Non-pigmented ciliary epithelial cell (primary cell): ENCODE measurements at places on chromosomes 2 and 18.
A peak's percentile ranks its signal among the peaks of the same experiment; 100 is the strongest.

DNA sequence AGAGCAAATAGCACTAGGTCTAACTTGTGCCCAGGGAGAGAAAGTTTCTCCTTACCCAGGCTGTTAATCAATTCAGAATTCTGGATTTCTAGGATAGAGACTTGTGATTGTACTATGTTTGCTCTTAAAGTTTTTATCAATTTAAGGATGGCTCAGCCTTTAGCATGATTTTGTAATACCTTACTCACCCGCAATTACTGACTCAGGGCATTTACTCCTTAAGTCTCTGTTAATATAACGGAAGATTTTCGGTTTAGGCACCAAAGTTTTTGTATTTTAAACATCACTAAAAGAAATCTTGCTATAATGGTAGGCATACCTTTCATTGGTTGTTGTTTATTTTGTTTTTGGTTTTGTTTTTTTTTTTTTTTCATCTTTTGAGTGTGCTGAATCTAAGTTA, 358.2 kb downstream of the RBM43 start:
- DNase-seq: no peak

- no peak for DNase-seq
Observed at GRCh38 chr2:134307334-134307733, 53.5 kb downstream of the MGAT5 start.

DNA sequence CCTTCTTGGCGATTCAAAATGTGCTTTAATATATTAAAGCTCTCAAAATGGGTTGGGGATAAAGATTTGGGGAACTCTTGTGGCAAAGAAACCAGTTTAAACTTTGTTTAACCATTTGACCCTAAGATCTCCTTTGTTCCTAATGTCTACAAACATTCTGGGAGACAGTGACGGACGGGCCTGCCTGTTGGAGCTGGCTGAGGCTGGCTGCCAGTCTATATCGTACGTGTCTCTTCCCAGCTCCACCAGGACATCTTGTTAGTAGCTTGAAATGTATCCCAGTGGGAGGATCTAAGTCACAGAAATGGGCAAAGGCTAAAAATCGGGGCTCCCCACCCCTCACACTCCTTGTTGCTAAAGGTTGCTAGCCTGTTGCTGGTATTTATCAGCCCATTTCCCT, 30.7 kb downstream of the ZNF532 start:
- DNase-seq: no peak

DNA sequence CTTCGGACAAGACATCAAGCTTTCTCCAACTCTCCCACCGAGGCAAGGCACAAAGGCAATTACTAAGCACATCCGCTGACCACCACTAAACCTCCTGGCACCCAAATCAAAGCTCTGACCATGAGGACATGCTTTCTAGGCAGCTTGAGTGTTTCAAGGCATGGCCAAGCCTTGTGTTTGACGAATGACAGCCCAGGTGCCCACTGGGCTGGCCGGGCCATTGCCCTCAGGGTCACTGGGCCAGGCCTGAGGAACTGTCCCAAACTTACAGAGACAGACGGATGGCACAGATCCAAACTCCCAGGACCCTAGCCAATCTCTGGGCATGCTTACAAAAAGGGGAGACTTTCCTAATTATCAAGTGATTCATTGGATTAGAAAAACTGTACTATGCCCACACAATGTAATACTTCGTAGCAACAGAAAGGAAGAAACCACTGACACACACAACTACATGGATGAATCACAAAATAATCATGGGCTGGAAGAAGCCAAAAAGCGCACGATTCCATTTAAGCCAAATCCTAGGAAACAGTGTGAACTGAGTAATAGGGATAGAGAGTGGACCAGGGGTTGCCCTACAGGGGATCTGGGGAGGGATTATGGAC, 20.2 kb downstream of the CRACDL start:
- DNase-seq: no peak

DNA sequence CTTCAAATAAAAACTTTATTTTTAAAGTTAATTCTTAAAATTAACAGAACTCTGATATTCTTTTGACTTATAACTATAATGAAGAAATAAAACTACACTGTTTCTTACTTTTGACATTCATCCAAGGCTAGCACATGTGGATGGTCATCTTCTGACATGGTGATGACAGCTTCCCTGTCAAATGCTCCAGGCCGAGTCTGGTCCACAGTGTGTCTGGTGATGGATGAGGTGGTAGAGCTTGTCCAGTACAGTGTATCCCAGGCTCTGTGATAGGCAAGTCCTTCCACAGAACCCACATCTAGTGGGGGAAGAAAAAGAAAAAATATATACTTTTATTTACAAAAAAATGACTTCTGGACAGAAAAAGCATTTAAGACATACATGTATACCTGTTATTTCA, 1529.5 kb downstream of the LRP1B start:
- DNase-seq: no peak

DNA sequence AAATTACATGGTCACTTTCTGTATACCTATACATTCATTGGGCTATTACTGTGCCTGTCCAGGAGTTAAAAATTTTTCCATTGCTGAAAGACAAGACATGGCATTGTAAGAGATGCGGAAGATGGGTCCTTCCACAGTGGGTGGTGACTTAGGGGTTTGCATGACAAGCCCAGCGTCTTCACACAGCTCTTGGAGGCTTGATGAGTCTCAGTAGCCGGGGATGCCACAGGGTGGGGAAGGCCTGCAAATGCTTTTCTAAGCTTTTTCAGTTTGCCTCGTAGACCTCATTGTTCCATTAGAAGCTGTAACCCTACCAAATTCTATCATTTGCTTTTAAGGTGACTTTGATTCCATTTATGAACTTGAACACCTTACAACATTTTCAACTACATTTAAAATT, 18.1 kb upstream of the MAPRE3 start:
- DNase-seq: no peak

GRCh38 chr2:116442418-116442817, 1372.1 kb upstream of the DDX18 start:
- DNase-seq: no peak

DNA sequence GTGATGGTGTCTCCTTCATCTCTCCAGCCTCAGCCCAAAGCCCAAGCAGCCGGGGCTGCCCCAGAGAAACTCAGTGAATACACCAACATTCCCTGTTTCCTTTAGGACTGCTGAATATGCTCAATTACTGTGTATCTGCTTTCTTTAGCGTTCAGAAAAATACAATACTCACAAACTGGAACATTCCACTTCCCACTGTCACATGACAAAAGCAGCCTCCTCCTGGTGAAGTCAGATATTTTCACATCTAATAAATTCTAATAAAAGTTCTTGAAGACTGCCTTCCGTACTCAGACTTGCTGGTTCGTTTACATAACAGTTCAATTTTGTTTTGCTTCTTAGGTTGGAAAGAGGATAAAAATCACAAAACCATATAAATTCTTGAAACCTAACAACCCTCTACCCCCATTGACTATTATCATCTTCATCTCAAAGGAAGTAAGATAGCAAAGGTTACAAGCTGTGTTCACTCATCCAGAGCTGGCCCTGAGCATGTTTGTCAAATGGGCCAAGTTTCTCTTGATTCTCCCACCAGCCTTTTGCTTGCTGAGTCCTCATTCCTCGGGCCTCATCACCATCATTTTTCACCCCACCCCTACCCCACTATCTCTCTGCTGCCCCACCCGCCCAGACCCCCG, 190.8 kb upstream of the HNRNPA3 start:
- DNase-seq: no peak

DNA sequence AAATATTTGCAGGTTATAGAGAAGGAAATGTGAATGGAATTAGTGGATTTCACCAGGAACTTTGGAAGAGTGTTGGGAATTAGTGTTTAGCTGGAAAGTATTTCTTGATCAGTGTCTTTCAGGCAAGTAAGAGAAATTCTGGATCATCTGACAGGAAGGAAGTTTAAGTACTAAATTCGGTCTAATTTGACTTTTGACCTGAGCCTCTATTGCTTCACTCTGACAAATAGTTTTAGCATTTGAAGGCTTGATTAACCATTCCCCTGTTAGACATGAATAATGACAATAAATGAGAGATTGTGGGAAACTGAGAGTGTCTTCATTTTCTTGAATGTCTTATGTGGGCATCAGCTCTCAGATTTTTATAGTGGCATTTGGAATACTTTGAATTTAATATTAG, 16.0 kb downstream of the CCNT2 start:
- DNase-seq: no peak

GRCh38 chr18:59386909-59387686, 28.0 kb upstream of the LMAN1 start:
- no peak for DNase-seq

- no peak for DNase-seq
Observed at GRCh38 chr2:212966884-212967283, 184.5 kb downstream of the IKZF2 start.

GRCh38 chr18:1350931-1351450, 446.3 kb downstream of the ADCYAP1 start:
- DNase-seq: no peak

DNA sequence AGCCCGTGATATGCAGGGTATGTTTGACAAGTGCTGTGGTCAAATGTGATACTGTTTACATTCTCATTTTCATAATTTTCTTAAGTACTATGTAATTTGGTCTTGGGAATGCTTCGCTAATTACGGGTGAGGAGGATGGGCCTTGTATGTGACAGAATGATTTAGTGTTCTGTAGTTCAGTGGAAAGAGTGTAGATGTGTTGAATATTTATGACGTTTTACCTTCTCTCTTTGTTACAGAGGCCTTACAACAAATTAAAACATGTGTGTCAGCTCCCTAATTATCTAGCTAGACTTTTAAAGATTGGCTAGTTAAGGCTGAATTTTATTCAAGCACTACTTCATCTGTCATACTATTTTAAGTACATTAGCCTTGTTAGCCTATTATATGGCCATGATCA, 10.6 kb upstream of the CHRNA1 start:
- DNase-seq: no peak

DNA sequence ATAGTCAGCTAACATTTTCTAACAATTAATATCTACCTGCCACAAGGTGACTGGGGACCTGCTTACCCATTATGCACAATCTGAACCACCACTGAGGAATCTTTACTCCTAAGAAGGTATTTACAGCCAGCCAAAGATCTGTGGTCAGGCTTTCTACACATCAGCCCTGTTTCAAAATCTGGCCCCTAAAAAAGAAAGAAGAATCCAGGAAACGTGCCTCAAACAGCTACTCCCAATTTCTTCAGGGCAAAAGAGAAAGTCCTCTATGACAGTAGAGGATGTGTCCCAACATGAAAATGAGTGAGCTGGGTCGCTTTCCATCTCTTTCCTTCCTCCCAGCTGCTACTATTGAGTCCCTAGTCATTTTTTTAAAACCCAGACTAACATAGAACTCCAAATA, 79.5 kb downstream of the EPB41L3 start:
- DNase-seq: no peak

- DNase-seq: no peak
Observed at GRCh38 chr2:220847006-220847405, 725.1 kb downstream of the EPHA4 start.

GRCh38 chr18:49015886-49016647, 65.3 kb upstream of the SMAD7 start:
- no peak for DNase-seq

DNA sequence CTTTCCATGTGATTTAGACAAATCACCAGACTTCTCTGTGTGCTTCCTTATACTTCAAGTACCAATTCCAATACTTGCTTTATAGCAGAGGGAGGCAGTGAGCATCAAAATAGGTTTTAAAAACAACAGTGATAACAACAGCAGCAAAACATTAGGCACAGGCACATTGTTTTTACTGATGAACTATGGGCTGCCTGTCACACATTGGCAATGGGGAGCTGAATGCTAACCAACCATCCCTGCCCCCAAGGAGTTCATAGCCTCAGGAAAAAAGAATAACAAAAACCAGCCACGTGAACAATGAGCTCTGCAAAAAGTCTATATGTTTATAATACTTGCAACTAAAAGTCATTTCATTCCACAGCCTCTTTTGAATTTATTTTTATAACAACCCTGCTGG, 287.9 kb upstream of the TRIB2 start:
- no peak for DNase-seq

- no peak for DNase-seq
Observed at GRCh38 chr18:2939317-2939716, 73.6 kb downstream of the LPIN2 start.

GRCh38 chr2:237336131-237336530, 77.8 kb downstream of the COL6A3 start:
- no peak for DNase-seq

DNA sequence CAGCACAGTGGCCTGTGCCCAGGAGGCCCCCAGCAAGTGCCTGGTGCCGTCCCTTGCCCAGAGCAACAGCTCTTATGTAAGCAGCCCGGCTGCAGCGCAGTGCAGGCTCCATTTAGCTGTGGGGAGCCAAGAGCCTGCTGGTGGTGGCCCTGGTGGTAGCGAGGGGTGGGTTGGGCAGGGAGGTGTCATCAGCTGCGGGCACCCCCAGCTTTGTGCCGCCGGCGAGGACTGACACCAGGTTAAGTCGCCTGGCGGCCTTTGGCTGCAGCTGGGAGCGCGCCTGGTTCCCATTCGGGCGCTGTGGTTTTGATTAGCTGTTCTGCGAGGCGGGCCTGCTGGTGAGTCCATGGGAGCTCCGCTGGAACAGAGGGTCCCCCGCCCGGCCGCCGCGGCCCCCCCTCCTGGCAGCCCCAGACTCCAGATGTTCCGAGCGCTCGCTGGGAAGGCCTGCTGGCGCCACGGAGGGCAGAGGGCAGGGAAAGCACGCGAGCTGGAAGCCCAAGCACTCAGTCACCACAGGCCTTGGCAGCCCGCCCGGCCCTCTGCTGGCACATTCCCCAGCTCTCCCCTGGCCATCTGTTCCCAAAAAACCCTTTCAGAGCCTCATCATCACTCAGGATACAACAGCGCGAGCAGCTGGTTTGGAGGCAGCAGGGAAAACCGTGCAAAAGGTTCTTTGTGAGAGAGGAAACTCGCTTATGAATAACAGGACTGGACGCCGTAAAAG, 18.4 kb downstream of the ATOH8 start:
- peak; percentile 97 for DNase-seq

GRCh38 chr2:180322781-180323180, 315.7 kb upstream of the CWC22 start:
- peak; percentile 3 for DNase-seq

DNA sequence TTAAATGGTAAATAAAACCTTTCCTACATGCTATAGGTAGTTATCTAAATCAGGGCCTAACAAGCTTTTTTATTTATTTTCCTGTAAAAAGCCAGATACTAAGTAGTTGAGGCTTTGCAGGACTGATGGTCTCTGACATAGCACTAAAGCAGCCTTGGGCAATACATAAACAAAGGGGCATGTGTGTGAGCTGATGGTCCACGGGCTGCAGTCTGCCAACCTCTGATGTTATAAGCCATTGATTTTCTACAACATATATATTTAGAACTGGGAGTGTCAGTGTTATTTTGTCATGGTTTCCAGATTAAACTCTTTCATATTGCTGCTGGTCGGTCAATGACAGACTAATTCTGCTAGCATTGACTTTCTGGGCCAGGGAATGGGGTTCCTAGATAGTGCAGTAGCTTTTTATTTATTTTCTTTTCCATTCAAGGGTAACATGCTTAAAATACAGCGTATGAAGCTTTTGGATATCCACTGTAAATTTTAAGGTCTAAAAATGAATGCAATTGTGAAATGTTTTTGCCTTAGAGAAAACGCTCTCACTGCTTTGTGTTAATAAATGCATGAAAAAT, 134.0 kb downstream of the NEDD4L start:
- DNase-seq: no peak

GRCh38 chr2:150472511-150472899, 15.0 kb downstream of the RND3 start:
- peak; percentile 88 for DNase-seq

- DNase-seq: no peak
Observed at GRCh38 chr2:170554278-170554955, 160.7 kb upstream of the SP5 start.

GRCh38 chr18:47036298-47036874, 965 bp upstream of the ELOA2 start:
- peak; percentile 4 for DNase-seq

GRCh38 chr18:10403708-10404107, 50.7 kb upstream of the APCDD1 start:
- DNase-seq: no peak
